NCI-H1417 (cell line): ENCODE measurements at places on chromosomes 12 and 14.
A peak's percentile ranks its signal among the peaks of the same experiment; 100 is the strongest.

GRCh38 chr14:101480022-101480746, 81.1 kb upstream of the DIO3 start:
- peak; percentile 87 for DNase-seq

GRCh38 chr14:77094672-77095284, 3.3 kb upstream of the CIPC start:
- DNase-seq, result peak; percentile 82

GRCh38 chr12:67364228-67364627, 95.1 kb downstream of the CAND1 start:
- peak; percentile 65 for DNase-seq

DNA sequence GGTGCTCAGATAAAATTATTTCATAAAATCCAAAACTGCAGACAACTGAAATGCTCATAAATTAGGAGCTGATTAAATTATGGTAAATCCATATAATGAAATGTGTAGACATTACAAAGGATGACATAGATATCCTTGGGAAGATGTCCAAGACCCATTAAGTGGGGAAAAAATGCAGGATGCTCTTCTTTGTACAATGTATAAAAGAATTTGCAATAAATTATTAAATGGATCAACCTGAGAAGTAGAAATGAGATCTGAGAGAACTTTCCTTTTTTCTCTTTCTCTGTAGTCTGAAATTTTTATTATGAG, 336.4 kb upstream of the E2F7 start:
- no peak for DNase-seq

GRCh38 chr12:88113871-88114270, 28.0 kb downstream of the CEP290 start:
- DNase-seq, result no peak

GRCh38 chr14:96965885-96966595, 168.9 kb downstream of the VRK1 start:
- DNase-seq, result no peak

DNA sequence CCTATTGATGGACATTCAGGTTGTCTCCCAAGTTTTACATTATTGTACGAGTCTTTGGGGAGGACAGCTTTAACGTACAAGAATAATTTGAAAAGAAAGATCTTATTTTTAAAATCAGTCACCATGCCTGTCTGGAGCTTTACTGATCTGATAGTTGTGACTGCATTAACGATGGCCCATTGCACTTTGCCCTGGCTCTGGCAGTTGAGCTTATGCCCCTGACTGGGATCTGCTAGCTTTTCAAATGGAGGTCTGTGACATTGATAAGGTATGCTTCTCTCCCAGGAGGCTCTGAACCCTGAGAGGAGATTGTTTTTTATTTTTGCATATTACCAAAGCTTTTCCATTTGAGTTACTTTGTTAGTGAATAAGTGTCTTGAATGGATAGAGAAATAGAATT, 17.9 kb upstream of the RAB3IP start:
- no peak for DNase-seq

DNA sequence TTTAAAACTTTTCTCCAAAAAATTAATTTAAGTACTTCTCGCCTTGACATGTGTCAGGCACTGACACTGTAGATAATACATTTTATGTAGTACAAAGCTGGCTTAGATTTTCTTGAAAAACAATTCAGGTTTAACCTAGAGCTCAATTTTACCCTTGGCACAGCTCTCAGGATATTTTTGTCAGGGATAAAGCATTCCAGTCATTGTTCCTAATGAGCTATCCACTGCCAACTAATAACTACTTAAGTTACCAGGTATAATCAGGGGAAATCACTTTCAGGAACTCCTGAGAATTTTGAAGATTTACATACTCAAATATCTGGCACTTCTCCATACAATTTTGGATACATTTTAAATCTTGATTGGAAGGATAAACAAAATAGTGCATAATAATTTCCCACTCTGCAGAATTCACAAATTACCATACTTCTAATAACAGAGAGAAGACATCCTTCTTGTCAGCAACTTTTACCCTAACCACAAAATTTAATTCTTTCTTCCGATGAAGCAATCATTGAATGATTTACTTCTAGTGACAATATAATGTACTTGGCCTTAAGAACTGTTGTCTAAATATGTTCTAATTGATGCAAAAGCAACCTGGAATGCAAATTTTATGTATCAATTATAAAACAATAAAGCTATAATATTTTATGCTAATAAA, 4.8 kb downstream of the RASSF9 start:
- DNase-seq, result no peak

DNA sequence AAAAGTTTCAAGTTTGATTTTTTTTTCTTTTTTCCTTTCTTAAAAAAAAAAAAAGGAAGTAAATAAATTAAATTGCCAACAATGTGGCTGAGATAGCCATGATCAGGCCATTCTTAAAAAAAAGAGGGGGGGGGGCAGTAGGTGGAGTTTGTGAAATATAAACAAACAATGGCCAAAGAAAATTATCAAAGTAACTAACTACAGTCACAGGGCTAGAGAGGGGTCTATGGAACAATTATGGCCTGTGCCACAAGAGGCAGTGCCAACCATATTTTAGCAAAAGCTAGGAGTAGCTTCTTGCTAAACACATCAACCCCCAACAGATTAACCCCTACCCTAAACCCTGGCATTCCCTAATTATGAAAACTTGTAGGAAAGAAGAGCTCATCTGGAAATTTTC, 16.2 kb upstream of the SMARCC2 start:
- DNase-seq, result no peak

GRCh38 chr12:122199484-122200355, 3.8 kb upstream of the B3GNT4 start:
- no peak for DNase-seq

DNA sequence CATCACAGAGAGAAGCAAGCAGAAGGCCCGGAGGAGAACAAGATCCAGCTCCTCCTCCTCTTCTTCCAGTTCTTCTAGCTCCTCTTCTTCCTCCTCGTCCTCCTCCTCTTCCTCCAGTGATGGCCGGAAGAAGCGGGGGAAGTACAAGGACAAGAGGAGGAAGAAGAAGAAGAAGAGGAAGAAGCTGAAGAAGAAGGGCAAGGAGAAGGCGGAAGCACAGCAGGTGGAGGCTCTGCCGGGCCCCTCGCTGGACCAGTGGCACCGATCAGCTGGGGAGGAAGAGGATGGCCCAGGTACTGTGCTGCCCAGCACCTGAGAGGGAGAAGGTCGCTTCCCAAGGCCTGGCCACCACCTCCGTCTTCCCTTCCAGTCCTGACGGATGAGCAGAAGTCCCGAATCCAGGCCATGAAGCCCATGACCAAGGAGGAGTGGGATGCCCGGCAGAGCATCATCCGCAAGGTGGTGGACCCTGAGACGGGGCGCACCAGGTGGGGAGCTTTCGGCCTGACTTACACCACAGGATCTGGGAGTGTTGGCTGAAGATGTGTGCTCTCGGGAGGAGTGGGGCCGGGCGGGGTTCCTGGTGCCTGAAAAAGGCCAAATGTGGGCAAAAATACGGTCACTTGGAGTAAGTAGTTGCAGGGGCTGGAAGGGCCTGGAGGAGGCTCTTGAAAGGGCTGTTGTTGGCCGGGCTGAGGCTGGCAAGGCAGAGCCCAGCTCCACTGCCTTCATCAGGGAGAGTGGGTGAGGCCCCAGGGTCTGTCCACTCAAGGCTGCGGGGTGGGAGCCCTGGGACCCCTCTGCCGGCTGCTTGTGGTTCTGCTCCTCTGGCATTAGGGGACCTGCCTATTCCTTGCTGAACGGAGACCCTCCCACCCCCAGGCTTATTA, 1.4 kb downstream of the ARL6IP4 start:
- no peak for DNase-seq

GRCh38 chr12:122869207-122869973, 26.5 kb downstream of the VPS37B start:
- DNase-seq, result no peak

GRCh38 chr12:24049728-24050127, 100.3 kb upstream of the SOX5 start:
- no peak for DNase-seq

DNA sequence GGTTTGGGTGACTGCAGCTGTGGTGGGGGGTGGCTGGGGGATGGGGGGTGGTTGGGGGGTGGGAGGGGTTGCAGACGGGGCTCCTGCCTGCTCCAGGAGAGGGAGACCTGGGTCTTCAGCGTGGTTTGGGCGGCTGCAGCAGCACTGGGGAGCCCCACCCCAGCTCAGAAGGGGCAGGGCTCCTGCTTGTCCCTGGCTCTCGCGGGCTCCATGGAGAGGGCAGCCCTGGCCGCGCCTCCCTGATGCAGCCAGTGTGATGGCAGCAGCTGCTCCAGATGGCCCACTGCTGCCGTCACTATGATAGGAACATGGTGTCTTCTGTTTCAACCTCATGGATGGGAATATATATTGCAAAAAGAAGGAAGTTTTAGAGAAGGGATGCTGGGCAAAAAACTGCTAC, 22.9 kb downstream of the TRHDE start:
- DNase-seq, result no peak

- no peak for DNase-seq
Measured at GRCh38 chr12:103505371-103506236, 9.8 kb upstream of the C12orf42 start.

DNA sequence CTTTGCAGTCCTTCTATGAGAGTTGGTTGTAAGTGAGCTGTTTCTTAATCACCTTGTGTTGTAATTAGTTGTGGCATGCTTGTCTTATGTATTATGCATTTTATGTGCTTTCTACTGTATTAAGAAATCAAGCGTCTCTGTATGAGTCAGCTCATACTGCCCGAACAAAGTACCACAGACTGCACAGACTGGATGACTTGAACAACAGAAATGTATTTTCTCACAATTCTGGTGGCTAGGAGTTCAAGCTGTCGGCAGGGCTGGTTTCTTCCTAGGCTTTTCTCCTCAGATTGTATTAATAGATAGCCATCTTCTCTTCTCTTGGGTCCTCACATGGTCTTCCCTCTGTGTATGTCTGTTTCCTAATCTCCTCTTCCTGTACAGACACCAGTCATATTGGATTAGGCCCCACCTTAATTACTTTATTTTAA, 77.7 kb downstream of the FLRT2 start:
- no peak for DNase-seq

DNA sequence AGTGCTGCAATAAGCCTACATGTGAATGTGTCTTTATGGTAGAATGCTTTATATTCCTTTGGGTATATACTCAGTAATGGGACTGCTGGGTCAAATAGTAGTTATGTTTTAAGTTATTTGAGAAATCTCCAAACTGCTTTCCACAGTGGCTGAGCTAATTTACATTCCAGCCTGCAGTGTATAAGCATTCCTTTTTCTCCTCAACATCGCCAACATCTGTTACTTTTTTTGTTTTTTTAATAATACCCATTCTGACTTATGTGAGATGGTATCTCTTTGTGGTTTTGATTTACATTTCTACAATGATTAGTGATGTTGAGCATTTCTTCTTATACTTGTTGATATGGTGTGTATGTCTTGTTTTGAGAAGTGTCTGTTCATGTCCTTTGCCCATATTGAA, 1186.2 kb downstream of the BCL11B start:
- DNase-seq, result no peak

GRCh38 chr14:46490238-46490685, 161.3 kb downstream of the RPL10L start:
- DNase-seq, result no peak

DNA sequence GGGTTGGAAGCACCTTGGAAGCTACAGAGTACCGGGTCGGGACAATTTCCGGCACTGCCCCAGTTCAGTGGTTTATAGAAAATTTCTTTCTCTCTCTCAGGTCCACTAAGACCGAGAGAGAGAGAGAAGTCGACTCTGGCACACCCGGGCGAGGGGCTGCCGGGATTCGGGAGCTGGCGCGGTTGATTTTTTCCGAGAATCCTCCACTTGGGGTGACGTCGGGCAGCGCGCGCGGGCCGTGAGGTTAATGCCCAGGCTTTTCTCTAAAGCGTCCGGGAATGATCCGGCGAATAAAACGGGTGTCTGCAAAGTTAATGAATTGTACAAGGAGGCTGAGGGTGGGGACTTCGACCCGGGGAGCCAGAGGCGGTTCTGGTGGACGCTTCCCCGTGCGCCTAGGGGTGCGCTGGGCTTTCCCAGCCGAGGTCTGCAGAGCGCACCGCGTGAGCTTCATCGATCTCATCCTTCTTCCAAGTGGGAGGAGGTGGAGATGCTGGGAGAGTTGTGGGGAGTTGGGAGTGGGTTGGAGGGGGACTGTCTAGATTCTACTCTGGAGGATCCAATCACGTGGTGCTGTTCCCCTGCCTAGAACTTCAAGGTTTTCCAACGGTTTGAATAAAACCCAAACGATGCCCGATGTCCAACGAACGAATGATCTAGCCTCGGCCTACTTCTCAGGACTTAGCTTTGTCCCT, 51.9 kb upstream of the TBX3 start:
- no peak for DNase-seq

- peak; percentile 61 for DNase-seq
Measured at GRCh38 chr12:110266980-110267620, 13.9 kb upstream of the ATP2A2 start.
